B cell (primary cell): ENCODE measurements at places on chromosomes 3 and 15. TPM values are rescaled to one million over a fixed set of nuclear protein-coding genes. Genes with fewer than 3 reads are reported as not detected.

PIERCE2 gene
- total RNA-seq, result 1.2 and 1.8 TPM in 2 replicates

DNA sequence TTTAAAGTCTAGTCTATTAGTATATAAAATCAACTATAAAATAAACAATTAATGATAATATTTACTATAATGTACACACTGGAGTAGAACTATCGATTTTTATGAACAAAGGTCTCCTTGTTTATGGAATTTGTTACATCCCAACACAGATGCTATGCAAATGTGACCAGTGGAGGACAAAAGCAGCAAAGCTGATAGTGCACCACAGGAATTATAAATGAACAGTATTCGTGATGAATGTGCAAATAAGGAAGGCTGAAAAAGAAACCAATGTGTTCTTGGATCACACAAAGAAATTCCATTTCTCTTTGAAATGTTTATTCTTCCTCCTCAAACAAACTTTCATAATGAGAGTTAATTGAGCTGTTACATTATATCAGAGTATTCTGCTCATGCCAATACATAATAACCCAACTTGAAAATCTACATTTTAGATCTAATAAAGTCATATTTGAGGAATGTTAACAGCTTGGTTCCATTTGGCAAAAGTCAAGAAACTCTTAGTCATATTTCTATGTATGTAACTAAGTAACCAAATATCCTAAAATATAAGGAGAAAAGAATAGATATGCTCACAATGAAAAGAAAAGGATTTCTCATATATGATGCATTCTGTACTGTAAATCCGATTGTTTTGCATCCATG is 79.3 kb downstream of the NEK10 start:
- DNase-seq, result no peak

- no peak for DNase-seq
Observed at GRCh38 chr3:86109434-86109833, 881.5 kb downstream of the VGLL3 start.

CCDC80 gene
- not detected in 2 replicates for total RNA-seq

- no peak for DNase-seq
Observed at GRCh38 chr3:184806567-184807271, 5.2 kb upstream of the VPS8 start.

AGBL1 gene
- total RNA-seq, result not detected in 2 replicates

PRRT3 gene
- 3.9 and 4.4 TPM in 2 replicates for total RNA-seq

DNA sequence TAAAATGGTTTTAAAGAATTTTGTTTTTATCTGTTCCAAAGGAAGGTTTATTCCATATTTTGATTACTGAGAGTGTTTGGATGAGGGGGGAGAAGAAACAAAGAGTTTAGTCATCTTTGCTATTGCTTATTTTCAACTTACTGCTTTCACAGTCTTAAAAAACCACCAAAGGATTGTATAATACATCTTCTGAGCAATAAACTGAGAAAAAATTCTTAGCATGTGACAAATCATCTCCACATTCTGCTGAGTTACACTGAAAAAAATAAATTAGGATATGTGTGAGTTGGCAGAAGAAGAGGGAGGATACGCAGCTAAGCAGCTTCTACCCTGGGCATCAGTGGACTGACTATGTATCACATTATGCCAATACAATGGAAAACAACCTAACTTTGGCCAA is 23.2 kb upstream of the ACTC1 start:
- no peak for DNase-seq

UBA5 gene
- total RNA-seq, result 38.9 and 41.0 TPM in 2 replicates

DNA sequence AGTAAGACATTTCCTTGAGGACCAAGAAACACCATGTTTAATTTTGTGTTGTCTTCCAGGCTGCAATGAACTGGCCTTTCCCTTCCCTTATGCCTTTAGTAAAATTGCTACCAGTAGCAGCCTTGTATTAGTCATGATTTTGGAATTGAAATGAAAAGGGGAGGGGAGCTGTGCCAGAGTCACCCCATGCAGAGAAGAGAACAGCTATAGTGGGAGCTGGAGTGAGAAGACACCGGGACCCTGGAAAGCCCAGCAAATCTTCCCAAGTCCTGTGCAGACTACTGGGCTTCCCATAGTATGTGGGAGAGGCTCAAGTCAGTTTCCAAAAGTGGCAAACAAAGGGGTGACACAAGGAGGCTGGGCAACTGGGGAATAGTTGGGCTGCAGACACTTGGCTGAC is 178.5 kb downstream of the NR1D2 start:
- no peak for DNase-seq

DNA sequence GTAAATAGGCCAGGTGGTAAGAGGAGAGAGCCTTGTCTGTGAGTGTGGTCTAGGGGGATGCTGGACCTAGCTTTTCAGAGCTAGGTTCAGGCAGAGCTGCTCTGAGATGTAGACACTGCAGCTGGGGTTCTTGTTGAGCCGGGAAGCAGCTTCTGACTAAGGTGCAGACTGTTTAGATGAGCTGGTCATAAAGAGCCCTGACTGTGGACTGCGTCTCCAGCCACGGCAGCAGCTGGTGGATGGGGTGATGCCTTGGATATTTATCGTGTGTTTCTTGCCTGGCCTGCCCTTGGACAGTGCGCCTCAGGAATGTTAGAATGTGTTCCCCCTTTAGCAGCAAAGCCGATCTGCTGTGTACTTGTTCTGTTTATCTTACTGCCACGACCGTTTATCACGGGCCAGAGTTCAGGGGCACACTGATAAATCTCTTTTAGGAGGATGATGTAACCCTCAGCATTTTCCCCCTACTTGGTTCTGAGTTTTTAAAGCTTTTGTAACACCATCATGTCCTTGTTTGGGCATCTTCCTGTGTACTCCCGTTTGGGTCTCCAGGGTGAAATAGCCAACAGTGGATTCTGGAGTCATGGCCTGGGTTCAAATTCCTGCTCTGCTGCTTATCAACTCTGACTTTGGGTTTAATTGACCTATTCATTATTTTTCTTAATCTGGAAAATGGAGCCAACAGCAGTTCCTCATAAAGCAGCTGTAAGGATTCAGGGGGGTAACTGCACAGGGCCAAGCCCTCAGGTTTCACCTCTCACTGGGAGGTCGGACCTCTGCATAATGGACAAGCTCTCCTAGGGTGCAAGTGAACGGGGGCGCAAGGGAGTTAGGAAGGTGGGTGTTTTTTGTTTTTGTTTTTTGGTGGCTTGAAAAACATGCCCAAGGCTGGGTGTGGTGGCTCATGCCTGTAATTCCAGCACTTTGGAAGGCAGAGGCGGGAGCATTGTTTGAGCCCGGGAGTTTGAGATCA is 51.4 kb downstream of the FLNB start:
- no peak for DNase-seq
